ENCODE measurements at places on chromosomes 4 and X.

DNA sequence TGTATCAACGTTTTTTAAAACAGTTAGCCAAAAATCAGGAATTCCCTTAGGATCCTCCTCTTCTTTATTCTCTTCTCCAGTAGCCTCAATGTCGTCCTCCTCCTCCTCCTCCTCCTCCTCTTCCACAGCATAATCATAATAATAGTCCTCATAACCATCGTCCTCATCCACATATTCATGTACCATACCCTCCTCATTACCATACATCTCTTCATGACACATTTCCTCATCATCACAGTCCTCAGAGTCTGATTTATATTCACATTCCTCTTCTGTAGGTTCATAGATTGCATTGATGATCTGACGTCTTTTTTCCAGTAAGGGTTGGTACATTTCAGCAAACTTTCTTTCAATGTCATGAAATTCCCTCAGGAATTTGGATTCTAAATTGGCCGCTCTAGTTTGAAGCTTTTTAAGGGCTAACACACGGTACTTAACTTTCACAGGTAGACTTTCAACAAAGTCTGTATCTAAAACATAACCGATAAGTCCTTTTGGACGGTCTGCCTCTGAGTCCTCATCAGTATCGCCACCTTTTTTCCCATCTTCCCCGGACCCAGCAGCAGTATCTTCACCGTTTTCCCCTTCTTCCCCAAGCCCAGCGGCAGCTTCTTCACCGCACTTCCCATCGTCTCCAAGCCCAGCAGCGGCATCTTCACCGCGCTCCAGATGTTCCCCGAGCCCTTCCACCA lies 771 bp downstream of the NAP1L2 start:
- DNase-seq: no peak

GRCh38 chr4:158130204-158130603 lies 42.6 kb downstream of the GASK1B start:
- no peak for DNase-seq

DNA sequence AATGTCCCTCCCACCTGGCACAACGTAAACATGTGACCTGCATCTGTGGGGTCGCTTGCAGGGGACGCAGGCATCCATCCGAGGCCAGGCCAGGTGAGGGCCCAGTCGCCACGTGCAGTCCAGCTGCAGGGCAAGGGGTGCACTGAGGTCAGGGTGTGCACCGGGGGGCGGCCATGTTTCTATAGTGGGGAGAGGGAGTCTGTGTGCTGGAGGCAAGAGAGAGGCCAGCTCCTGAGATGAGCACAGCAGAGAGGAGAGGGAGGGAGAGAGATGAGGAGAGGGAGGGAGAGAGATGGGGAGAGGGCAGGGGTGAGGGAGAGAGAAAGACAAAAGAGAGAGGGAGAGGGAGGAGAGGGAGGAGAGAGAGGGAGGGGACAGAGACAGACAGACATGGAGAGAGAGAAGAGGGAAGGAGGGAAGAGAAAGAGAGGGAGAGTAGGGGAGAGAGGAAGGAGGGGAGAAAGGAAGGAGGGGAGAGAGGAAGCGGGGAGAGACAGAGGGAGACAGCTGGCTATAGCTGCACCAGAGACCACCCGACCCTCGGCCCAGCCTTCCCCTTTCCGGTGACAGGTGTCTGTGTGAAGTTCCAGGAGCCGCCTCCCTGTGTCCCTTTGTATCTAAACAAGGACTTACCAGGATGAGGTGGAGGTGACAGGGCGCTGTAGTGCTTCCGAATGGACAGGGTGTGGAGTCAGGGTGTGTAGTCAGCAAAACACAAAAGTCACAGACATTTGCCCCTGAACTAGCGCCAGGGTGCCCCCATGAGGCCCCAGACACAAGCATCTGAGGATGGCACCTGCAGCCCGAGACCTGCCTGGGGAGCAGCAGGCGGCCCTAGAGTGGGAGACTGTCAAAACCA lies 68.7 kb downstream of the ADRA2C start:
- DNase-seq: no peak

- no peak for DNase-seq
Measured at GRCh38 chr4:72397314-72397713, 171.7 kb downstream of the ADAMTS3 start.

GRCh38 chr4:3267576-3268394 lies 18.8 kb downstream of the MSANTD1 start:
- DNase-seq: no peak

DNA sequence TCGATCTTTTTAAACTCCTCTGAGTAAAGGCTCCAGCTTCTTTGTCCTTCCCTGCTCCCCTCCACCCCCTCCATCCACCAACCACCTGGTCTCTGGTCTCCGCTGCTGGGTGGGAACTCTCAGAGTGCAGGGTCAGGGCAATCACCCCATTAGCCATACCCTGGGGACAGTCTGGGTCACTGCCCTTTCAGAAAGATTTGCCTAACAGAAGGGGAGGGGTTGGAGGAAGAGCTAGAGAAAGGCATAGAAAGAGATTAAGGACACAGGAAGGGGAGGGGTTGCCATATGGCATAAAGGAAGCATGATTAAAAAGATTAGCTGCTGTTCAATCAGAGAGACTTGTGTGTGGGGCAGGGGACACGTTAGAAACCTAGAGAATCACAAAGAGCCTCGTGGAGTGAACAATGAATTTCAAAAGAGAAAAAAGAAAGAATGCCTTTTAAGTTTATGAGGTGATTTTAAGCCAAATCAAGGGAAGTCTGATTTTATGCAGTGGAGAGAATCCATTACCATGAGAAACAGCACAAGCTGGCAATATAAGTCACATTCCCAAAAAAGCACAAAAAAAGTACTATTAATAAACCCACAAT lies 115.5 kb upstream of the ACSL4 start:
- no peak for DNase-seq

GRCh38 chrX:71147496-71148277 lies 3.0 kb downstream of the NLGN3 start:
- DNase-seq: no peak

DNA sequence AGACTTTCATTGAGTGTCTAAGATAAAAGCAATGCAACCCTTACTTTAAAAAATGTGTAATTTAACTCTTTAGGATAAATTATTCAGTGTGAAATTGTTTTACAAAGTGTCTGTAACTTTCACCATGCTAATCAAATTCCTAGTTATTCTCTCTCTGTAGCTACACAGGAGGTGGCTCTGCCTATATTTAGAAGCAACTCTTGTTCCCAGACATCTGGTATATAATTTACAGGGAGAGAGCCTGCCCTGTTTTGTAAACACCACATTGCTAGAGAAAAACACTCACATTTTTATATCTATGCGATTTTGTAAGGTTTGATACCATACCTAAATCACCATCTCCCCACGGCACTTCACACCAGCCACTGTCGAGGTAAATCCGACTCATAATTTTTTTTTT lies 35.5 kb upstream of the SPATA4 start:
- DNase-seq: no peak

GRCh38 chr4:15656038-15656470 lies 897 bp upstream of the FBXL5 start:
- no peak for DNase-seq

DNA sequence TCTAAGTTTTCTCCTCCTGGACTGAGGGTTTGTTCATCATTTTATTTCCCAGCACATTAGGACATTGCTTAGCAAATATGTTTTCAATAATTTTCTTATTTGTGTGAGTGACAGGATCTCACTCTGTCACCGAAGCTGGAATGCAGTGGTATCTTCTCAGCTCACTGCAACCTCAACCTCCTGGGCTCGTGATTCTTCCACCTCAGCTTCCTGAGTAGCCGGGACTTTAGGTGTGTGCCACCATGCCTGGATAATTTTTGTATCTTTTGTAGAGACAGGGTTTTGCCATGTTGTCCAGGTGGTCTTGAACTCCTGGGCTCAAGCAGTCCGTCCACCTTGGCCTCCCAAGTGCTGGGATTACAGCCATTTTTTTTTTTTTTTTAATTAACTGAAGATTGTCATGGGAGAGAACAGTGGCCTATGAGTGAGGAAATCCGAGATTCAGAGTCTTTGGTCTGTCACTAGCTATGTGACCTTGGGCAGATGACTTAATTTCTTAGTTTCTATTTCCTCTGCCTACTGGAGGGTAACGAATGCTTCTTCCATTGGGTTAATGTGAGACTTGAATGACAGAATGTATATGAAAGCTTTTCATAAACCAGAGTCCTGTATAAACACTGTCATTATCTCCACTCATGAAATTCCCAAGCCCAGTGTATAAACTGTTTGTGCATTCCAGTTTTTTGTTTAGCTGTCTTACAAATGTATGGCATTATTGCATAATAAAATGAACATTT lies 23.9 kb downstream of the MOB1B start:
- DNase-seq: no peak

All from SW 1271 (cell line).